ENCODE measurements at places on chromosomes 5 and 9.

DNA sequence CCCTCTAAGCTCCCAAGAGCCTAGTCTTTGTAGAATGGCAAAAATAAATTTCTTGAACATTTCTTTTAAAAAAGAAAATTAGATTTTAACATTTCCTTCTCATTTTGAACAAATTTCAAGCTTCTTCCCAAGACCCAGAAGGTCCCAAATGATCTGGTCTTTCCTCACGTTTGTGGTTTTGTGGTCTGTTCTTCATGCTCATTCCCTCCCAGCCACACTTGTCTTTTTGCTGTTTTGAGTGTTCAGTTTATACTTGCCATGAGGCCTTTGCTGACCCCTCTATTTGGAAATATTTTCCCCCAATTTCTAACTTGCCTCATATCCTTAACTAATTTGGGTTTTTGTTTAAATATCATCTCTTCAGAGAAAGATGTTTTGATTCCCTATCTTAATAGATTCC is 133.4 kb upstream of the PAPPA start:
- DNase-seq, result no peak

DNA sequence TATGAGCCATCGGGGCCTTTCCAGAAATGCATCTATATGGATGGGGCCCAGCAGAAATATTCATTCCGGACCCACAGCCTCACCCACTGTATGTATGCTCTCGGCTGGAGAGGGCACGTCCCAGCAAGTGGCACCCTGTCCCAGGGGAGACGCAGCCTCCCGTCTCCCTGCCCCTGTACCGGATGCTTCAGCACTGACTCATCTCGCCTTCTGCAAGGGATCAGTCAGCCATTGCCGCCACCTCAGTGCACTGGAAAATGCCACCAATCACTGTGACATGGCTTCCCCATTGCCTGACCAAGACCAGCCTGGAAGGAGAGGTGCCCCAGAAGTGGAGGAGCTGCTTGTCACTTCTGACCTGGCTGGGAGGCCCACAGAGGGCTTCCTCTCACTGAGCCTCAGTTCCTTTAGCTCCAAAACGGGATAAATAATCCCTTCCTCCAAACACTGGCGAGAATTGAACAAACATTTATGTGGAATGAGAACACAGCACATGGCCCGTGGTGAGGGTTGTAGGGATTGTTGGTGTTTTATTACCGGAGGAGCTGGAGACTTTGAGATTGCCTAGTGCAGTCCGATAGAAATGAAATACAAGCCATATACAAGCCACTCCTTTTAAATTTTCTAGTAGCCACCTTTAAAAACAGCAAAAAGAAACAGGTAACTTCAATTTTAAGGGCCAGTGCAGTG is 43.9 kb upstream of the ORM1 start:
- DNase-seq, result no peak

- DNase-seq, result no peak
Observed at GRCh38 chr5:150497274-150497988, 10.5 kb upstream of the NDST1 start.

DNA sequence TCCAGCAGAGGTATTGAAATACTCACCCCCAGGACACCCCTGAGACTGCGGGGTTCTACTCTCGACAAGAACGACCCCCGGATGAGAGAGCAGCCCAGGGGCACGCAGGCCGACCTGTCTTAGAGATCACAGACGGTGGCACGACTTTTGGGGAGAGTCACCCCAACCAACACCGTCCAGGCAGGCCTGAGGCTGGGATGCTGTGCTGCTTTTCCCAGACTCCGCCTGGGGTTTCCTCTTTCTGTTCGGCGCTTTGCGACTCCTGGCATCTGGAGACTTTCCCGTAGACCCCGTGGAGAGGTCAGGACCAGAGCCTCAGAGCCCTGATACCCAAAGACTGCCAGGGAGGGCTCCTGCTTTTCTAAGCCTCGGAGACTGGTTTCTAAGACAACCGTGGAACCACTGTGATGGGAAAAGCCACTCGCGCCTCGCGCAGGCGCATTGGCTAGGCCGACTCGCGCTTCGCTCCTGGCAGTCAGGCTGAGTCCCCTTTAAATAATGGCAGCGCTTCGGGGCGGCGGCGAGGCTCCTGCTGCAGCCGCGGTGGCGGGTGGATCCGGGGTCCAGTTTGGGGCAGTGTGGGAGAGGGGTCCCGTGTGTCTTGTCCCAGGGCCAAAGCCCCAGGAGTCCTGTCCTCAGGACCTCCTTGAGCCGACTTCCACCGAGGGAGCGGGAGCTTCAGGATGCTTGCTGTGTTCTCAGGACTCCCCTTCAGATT is 484.0 kb downstream of the SPATA31A7 start:
- no peak for DNase-seq

DNA sequence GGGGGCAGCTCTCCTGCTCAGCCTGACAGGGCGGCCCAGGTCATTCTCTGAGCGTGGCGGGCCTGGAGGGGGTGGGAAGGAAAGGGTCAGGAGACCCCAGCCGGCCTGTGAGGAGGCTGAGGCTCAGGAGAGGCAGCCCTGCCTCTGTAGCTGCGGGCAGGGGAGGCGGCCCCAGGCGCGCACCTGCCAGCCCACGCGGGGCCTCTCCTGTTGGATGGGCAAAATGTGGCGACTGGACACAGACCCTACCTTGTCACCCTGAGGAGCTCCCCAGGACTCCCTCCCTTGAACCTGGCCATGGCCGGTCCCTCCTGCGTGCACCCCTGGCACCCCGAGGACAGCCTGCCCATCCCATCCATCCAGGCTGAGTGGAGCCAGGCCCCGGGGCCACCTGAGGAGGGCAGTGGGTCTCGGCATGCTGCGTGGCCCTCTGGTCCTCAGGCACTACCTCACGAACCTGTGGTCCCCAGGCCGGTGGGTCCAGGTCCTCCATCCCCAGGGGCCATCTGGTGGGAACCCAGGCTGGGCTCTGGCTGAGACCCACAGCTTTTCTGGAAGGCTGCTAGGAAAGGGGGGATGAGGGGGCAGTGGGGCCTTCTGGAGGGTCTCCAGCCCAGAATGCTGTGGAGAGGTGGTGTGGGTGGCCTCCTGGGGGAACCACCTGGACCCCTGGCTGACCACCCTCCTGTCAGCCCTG is 15.1 kb upstream of the NRARP start:
- DNase-seq, result no peak

DNA sequence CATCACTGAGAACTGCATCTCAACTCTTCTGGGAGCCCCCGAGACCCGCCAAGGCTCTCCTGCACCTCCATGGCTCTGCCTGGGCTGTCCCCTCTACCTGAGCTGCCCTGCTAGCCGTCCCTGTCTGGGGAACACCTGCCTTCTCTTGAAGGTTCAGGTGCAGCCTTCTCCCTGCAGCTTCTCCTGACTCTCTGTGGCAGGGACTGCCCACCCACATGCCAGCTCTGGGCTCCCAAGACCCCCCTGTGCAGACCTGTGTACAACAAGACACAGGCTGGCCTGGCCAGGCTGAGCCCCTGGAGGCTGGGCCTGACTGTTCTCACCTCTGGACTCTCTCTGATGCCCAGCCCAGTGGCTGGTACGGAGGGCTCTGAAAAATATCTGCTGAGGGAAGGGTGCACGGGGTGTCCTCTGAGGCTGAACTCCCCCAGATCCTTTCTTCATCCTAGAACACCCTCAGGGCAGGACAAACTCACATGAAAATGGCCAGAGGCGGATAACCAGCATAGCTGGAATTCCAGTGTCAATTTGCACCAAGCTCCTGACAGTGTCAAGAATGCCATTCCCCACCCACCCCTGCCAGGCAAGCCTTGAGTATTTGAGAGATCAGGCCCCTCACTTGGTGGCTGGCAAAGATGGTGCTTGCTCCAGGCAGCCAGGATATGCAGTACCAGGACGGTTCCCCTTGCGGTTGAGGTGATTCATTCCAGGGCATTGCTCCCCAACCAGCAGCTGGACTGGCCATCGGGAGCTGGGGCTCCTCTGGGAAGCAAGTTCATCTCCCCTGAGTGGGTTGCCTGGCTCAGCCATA is 40.9 kb upstream of the SLC25A51 start:
- DNase-seq, result no peak

DNA sequence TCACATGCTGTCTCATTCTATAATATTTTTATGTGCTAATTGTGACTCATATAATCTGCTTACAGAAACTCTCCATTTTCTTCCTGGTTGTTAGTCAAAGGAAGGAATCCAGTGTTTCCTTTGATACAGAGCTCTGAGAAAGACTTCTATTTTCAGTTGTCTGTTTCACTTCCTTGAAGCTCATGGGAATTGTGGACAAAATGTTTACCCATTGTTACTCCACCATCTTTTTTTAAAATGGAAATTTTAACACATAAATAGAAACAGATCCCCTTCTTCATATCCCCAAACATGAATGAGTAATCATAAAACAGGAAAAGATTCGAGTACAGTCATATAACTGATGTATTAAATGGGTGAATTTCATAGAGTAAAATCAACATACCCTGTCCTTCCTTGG is 42.0 kb upstream of the KCNN2 start:
- DNase-seq, result no peak

GRCh38 chr9:75053869-75054268 is 25.8 kb upstream of the CARNMT1 start:
- no peak for DNase-seq

DNA sequence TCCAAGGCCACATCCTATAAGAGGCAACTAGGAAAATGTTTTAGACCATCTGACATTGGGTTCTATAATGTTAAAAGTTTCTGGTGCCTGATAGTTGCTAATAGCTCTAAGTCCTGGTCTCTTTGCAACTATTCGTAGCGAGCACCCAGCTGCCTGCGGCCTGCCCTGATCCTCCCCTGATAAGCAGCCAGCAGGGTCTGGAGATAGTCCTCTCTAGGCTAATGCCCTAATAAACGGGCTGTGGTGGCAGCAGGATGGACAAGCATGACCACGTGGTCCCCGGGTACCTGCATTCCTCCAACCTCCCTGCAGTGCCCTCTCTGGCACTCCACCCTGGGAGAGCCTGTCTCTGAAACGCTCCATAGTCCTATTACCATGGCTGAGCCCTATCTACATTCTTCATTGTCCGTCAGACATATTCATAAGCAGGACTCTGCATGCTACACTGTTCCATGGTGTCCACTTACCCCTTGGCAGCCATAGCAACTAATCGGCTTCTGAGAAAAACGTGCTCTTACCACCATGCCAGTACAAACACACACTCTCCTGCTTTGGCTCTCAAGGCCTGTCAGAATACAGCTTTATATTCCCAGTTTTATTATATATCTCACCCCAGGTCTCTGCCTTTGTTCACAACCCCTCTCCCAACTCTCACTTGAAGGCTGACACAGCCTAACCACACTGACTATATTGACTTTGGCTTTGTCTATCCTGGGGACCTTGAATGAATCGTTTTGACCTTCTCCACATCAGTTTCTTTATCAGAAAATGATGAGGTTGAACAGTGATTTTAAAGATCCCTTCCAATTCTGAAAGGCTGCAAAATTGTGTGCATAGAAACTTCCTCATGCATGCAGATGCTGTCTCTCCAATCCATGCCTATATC is 49.9 kb upstream of the DAPK1 start:
- DNase-seq, result no peak

All from NCI-H1930 (cell line).